ENCODE measurements at places on chromosomes 11 and 22.

DNA sequence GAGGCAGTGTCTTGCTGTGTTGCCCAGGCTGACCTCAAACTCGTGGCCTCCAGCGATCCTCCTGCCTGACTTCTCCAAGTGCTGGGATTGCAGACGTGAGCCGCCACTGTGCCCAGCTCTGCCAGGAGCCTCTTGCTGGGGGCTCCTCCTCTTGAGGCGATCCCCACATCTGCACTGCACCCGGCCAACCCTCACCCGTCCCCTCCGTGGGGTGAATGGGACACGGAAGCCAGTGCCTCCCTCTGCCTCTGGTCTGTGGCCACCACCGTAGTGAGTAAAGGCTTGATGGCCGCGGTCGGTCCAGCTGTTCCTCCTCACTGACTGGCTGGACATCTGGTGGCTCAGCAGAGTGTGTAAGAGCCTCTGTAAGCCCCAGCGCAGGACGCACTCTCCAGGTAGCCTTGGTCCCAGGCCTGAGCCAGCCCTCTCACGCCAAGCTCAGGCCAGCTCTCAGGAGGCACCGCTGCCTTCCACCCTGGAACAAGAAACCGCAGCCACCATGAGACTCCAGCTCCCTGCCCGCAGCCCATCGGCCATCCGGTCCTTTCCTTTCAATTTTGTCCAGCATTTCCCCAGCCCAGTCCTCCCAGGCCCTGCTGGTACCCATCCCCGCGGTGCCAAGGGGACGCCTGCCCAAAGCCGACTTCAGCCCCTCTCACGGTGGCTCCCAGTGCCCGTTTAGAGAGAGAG is 100.3 kb downstream of the BRD1 start:
- DNase-seq, result no peak

- no peak for DNase-seq
These were observed 9.4 kb downstream of the CDC45 start for GRCh38 chr22:19488884-19489843.

DNA sequence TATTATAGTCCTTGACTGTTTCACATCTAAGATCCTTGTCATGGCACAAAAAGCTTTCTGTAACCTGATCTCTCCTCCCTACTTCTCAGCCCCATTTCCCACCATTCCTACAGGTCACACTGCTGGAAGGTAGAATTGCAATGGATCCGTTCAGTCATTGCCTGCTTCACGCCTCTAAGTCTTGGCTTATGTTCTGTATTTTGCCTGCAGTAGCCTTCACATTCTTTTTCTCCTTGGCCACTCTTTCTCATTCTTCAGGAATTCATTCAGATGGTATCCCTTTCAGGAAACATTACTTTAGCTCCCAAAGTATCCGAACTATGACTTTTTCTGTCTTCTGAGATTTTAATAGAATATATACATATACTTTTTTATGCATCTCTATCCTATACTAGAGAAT is 731.5 kb downstream of the NTM start:
- DNase-seq, result no peak

DNA sequence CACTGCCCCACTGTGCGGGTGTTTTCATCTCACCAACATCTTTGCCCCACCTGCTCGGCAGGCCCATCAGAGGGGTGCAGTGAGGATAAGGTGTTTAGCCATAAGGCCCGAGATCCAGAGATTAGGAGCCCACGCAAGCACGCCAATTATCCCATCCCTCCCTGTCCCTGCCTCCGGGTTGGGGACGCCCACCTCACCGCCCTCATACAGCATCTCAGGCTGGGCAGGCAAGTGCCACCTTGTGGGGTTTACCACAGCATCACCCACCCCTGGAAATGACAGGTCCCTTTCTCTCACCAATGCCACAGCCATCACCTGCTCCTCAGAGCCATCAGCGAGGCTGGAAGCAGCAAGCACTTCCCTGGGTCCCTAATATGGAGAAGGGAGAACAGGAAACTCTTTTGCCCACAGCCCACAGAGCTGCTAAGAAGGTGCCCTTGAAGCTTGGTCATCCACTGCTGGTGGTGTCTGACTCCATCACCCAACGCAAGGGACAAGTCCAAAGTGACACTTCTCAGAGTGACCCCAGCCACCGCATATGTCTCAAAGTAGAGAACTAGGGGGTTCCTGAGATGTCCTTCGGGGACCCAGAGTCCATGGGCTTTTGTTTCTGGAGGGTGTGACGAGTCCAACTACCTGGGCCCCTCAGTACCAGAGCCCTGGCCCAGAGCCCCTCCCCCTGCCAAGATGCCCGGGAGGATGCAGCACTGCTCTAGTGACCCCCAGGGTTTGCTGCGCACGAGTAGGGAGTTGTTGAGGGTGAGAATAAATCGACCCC is 15.8 kb downstream of the VPS37C start:
- DNase-seq, result no peak

DNA sequence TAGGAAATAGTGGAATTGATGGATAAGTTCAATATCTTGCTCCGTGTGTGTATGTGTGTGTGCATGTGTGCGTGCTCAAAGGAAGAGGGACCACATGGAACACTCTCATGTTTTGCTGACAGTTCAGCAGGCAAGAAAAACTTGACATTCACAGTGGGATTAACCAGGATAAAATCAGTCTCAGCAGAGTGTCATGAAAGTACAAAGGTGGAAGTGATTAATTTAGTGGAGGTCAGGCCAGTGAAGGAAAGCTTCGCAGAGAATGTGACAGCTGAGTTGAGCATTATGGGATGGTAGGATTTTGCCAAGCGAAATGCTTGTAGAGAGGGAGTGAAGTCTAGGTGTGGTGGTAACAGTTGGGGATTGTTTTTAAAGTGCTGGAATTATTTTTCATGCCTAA is 15.7 kb upstream of the FBXO3 start:
- DNase-seq, result no peak

DNA sequence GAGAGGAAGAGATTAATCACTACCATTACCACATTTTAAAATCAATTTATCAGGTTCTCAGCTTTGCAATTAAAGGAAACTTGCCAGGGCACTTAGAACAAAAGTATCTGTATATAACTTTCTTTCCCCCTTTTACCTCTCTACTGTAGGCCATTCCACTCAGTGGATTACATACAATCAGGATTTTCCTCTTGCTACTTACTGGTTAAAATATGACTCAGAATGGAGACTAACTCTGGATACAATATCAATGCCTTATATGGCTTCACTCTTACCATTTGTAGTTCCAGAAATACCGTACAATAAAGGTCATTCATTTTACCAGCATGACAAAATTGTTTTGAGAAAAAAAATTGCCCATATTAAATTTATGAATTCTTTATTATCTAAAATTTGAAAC is 706.8 kb downstream of the KCNA4 start:
- no peak for DNase-seq

DNA sequence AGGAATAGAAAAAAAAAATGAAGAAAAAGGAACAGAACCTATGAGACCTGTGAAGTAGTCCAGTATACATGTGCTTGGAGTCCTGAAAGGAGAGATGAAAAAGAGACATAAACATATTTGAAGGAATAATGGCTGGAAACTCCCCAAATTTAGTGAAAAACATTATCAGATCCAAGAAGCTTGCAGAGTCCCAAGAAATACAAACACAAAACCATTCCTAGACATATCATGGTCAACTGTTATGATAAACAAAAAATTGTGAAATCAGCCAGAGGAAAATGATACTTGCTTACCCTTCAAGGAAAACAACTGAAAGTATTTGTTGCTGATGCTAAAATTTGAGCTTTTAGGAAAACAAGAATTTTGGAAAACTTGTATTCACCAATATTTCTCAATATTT is 250.1 kb downstream of the DDX10 start:
- no peak for DNase-seq

- no peak for DNase-seq
These were observed 627.7 kb downstream of the OPCML start for GRCh38 chr11:132904607-132905006.

DNA sequence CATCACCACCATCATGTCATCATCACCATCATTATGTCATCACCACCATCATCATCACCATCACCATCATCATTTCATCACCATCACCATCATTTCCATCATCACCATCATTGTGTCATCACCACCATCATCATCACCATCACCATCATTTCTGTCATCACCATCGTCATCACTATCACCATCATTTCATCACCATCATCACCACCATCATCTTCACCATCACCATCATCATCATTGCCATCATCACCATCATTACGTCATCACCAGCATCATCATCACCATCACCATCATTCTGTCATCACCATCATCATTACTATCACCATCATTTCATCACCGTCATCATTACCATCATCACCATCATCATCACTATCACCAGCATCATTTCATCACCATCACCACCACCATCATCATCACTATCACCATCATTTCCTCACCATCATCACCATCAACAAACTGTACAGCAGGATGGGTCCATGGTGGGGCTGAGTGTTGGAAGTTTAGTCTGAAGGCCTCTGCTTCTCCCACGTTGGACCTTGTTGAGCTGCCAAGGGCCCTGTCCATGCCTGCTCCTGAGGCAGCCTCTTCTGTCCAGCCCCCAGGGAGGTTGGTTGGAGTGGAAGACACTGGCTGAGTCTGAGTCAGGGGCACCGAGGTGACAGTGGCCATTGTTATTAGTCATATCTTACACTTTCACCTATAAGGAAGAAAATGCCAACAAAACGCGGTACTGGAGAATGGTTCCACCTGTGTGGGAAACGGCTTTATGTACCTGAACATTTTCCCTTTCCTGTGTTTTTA is 247.1 kb downstream of the TBC1D22A start:
- no peak for DNase-seq

GRCh38 chr11:72789493-72790131 is 4.2 kb downstream of the STARD10 start:
- DNase-seq, result no peak

GRCh38 chr11:92922731-92923130 is 46.7 kb upstream of the MTNR1B start:
- DNase-seq, result no peak

- DNase-seq, result no peak
These were observed at the start of gene GPHA2 for GRCh38 chr11:64935359-64936081. TSS of gene GPHA2 (minus strand) at chr11:64935893. CDS start at chr11:64935460, 433 bp downstream.

GRCh38 chr11:31806928-31807798 is 4.0 kb downstream of the PAX6 start:
- DNase-seq, result no peak

GRCh38 chr22:31363885-31364465 is 17.8 kb upstream of the PATZ1 start:
- DNase-seq, result no peak

GRCh38 chr11:3080104-3080503 is 22.9 kb upstream of the CARS1 start:
- DNase-seq, result no peak

DNA sequence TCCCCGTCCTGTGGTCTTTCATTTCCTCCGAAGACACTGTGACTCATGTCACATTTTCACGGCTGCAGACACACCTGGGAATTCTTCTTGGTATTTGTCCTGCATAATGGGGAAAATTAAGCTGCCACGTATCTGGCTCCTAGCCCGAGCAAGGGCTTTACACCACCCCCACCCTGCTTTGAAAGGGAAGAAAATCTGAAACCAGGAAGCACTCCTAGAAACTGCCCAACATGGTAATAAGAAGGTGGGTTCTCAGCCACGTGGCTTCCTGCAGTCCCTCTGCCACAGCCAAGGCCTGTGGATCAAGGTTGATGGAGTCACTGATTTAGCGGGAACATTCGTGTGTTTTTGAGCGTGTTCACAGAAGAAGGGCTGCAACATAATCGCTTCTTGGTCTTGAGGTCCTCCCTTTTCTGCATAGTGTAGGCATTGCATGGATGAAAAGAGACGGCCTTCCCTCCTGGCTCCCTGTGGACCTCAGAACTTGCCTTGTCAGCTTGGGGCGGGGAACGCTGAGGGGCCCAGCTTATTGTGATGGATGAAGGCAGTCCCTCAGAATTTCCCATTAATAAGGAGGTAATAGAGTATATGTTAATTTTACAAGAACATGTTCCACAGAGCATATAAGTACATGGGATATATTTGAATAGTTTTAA is 292.0 kb downstream of the NTM start:
- no peak for DNase-seq

- no peak for DNase-seq
These were observed 47.4 kb downstream of the SHANK2 start for GRCh38 chr11:71204748-71205664.

DNA sequence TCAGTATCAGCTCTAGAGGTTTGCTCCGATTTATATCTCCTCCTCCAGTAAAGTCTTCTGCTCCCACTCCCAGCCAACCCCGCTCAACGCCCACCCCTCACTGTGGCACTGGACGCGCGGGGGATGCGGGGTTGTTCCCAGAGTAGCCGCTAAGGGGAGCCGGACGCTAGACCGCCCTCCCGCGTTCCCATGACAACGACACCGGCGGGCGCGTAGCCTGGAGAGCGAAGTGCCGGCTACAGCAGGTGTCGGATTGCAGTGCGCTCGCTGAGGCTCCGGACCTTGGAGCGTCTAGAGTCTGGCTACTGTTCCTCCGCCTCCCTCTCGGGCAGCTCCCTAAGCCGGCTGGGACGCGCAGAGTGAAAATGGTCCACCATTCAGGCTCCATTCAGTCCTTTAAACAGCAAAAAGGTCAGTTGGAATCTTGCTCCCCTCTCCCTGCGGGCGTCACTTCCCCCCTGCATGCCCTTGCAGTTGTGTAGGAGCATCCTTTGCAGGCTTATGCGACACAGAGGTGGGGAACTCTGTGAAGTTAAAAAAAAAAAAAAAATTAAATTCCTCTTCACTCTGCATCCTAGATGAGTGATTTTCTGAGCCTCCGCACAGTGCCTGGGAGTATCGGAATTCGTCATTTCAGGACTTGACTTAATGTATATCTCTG is at the start of gene ANO3:
Gene ANO3, plus strand, starts transcription at position 220 of the 661 bp plus-strand sequence. Its CDS starts 146 bp downstream, at position 366.
- no peak for DNase-seq

- DNase-seq, result no peak
These were observed 1.0 kb upstream of the TMEM86A start for GRCh38 chr11:18697576-18697975.

DNA sequence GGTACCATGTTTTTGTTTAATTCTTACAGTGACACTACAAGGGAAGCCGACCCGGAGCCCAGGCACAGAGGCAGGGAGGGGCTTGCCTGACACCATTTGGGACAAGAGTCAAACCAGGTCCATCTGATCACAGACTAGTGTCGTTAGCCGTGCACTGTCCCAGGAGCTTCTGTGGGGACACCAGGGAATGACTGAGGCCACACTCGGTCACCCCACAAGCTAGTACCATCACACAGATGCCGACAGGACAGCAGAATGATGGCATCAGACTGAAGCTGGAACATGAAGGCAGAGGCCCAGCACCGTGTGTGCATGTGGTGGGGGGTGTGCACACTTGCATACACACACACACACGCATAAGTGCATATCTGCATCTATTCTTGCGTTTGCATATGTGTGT is 61.5 kb upstream of the NECTIN1 start:
- no peak for DNase-seq

DNA sequence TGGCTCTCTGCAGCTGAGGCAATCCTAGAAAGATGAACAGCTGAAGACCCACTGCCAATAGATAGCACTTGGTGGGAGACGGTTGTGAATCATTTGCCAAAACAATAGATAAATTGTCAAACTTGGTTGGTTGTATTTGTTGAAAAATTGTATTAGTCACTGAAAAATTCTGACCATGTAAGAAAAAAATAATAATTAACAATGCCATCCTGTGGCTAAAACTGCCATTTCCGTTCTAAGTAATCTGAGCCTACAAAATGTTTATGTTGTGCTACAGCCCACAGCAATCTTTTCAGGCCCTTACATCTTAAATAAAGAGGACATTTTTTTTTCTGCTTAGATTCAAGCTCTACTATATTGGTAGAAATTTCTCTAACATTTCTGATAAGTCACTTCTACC is 103.2 kb upstream of the ANO3 start:
- DNase-seq, result no peak

GRCh38 chr11:64601605-64602465 is 10.8 kb downstream of the SLC22A12 start:
- DNase-seq, result no peak

- no peak for DNase-seq
These were observed 437.8 kb upstream of the CCDC90B start for GRCh38 chr11:83723999-83724398.

- no peak for DNase-seq
These were observed 27.3 kb downstream of the BCL2L13 start for GRCh38 chr22:17665854-17666253.
